ENCODE measurements at places on chromosomes 12 and 14.
A peak's percentile ranks its signal among the peaks of the same experiment; 100 is the strongest.

GRCh38 chr12:19627719-19628118 is 188.4 kb downstream of the AEBP2 start:
- no peak overlapping the region for H3K4me3 ChIP-seq
- H3K27ac ChIP-seq, result no peak overlapping the region
- H3K4me1 ChIP-seq, result peaks cover 13% of the 10 kb centered on the region
- H3K27me3 ChIP-seq, result no peaks in the 10 kb centered on the region
- no peaks in the 10 kb centered on the region for H3K36me3 ChIP-seq
- DNase-seq, result no peak

DNA sequence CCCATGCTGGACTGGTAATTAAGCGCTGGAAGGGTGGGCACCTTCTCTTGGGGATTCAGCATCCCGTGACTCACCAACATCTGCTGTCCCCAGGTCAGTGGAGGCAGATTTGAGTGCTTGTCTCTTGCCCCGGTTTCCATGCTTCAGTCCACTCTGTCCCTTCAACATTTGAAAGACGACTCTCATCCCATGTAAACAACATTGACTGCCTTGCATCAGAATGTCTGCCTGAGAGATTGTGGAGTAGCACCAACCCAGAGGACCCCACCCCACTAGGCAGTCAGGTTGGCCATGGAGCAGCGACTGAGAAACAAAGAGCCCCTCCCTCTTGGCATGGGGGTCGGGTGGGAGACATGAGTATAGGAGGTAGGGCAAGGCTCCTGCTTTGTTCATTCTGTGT is 4.9 kb upstream of the STAC3 start:
- H3K4me3 ChIP-seq, result no peak overlapping the region
- H3K27me3 ChIP-seq, result no peaks in the 10 kb centered on the region
- no peak for DNase-seq
- no peaks in the 10 kb centered on the region for H3K4me1 ChIP-seq
- H3K36me3 ChIP-seq, result peaks cover 2% of the 10 kb centered on the region
- no peak overlapping the region for H3K27ac ChIP-seq

DNA sequence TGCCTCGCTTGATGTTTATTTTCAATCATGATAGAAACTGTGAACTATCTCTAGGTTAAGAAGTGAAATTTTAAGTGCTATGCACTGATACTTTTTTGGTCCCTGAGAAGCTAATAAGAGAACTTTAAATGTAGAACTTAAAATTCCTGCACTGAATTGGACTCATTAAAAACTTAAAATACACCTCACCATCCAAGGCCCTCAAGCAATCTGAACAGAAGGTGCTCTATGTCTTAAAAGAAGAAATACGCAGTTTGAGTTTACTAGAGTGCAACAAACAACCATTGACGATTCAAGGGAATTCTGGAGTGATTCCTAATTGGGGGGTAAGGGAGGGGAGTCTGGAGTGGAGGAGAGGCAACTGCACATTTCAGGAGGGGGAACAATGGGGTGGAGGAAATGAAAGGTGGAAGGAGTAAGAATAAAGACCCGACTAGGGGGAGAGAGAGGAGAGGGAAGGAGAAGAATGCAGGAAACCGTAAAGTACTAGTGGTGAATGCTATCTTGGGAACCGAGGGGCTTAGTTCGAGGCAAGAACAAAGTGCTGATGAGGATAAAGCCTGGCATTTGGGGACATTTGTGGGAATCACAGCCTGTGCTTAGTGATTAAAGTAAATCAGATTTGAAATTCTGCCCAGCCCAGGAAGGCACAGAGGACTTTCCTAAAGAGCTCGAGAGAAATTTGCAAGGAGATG is 389.7 kb downstream of the AACS start:
- H3K4me1 ChIP-seq, result no peaks in the 10 kb centered on the region
- no peak for DNase-seq
- H3K27ac ChIP-seq, result no peak overlapping the region
- peaks cover 6% of the 10 kb centered on the region for H3K27me3 ChIP-seq

- no peak overlapping the region for H3K27ac ChIP-seq
- H3K4me3 ChIP-seq, result no peak overlapping the region
- no peaks in the 10 kb centered on the region for H3K36me3 ChIP-seq
- H3K4me1 ChIP-seq, result peaks cover 2% of the 10 kb centered on the region
These were observed 74.3 kb upstream of the ARID2 start for GRCh38 chr12:45655186-45655585.

GRCh38 chr12:38772437-38772836 is 133.0 kb downstream of the CPNE8 start:
- no peak overlapping the region for H3K4me3 ChIP-seq
- peaks cover 12% of the 10 kb centered on the region for H3K4me1 ChIP-seq
- no peaks in the 10 kb centered on the region for H3K27me3 ChIP-seq
- DNase-seq, result no peak

DNA sequence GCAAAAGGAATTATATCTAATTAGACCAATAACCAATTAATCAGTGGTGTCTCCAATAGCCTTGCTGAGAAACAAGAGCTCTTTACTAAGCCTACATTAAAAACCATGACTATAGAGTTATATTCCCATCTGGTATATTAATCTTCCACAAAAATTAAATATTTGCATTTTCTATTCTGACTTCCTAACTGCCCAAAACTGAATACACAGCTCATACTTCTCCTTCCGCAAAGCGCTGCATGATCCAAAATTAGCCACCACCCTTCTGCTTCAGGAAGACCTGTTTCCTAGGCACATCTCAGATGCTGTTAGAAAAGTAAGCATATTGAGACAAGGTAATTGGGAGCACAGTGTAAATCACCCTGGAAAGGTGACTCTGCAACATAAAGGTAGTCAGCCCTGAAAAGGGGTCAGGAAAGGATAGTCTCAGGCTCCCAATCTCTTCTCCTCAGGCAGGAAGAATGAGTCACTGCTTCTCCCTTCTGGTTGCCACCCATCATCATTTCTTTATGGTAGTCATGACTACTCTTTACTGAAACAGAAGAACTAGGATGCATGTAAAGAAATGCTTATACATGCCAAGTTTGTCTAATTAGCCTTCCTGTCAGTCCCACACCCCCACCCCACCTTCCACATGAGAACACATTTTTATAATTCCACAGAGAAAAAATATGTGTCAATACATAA is 54.3 kb downstream of the PLCZ1 start:
- no peak for DNase-seq
- no peaks in the 10 kb centered on the region for H3K4me1 ChIP-seq
- H3K4me3 ChIP-seq, result no peak overlapping the region
- H3K36me3 ChIP-seq, result no peaks in the 10 kb centered on the region
- no peak overlapping the region for H3K27ac ChIP-seq

GRCh38 chr14:63438065-63438757 is 105.0 kb downstream of the PPP2R5E start:
- peak; percentile 10 for DNase-seq
- H3K27ac ChIP-seq, result peak overlapping the region; percentile 9
- H3K36me3 ChIP-seq, result peaks cover 15% of the 10 kb centered on the region
- H3K4me1 ChIP-seq, result peaks cover 57% of the 10 kb centered on the region
- no peaks in the 10 kb centered on the region for H3K27me3 ChIP-seq
- H3K4me3 ChIP-seq, result no peak overlapping the region

DNA sequence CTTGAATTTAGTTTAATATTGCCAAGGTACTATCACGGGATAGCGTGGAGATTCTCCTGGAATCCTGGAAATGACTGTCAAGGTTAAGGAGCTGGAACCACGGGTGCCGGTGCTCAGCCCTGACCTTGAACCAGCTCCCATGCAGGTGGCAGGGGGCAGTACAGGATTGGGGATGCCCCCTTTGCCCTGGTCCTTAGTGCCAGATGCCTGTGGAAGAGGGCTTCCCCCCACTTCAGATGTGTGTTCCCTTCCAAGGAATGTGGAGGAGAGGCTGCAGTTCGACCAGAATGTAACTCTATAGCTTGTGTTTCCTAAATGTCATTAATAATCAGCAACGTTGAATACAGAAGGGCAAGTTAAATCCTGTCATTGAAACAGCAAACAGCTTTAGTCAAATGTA is 258.9 kb downstream of the VRK1 start:
- H3K27ac ChIP-seq, result no peak overlapping the region
- no peak for DNase-seq
- H3K4me3 ChIP-seq, result no peak overlapping the region

DNA sequence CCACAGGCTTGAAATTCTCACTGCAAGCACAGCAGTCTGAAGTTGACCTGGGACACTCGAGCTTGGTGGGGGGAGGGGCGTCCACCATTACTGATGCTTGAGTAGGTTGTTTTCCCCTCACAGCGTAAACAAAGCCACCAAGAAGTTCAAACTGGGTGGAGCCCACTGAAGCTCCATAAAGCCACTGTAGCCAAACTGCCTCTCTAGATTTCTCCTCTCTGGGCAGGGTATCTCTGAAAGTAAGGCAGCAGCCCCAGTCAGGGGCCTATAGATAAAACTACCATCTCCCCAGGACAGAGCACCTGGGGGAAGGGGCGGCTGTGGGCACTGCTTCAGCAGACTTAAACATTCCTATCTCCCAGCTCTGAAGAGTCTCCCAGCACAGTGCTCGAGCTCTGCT is 31.7 kb upstream of the ST8SIA1 start:
- H3K36me3 ChIP-seq, result no peaks in the 10 kb centered on the region
- no peak overlapping the region for H3K27ac ChIP-seq
- H3K4me1 ChIP-seq, result no peaks in the 10 kb centered on the region
- no peak overlapping the region for H3K4me3 ChIP-seq

DNA sequence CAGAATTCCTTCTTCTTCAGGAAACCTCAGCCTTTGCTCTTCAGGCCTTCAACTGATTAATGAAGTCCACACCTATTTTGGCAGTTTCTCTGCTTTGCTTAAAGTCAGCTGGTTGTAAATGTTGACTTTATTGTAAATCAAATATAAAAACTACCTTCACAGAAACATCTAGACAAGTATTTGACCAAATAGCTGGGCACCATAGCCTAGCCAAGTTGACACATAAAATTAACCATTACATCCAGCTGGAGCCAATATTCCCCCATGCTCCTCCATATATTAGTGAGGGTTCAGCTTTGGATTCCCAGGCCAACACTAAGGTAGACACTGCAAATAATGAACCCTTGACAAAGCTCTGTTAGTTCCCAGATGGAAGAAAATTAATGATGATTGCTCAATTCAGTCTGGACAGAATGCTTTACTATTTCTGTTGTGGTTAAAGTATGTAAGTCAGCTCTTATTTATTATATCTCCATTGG is 125.5 kb downstream of the ZFP36L1 start:
- DNase-seq, result no peak
- peaks cover 2% of the 10 kb centered on the region for H3K27me3 ChIP-seq

DNA sequence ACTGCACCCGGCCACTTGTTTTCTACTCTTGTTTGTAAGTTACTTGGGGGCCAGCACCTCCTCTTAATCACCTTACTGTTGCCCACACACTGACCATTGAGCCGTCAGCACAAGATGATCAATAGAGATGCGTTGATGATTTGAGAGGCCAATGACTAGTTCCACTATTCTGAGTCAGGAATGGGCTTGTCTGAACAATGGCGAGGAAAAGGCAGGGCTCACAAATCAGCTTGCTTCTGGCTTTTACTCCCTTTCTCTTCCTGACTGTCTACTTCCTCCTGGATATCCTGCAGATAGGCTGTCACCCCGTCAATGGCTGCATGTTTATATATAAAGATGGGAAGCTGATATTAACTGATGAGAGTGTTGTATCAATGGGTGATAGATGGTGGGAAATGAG is 29.1 kb upstream of the HDAC7 start:
- no peak for DNase-seq
- peaks cover 11% of the 10 kb centered on the region for H3K4me1 ChIP-seq
- H3K27me3 ChIP-seq, result no peaks in the 10 kb centered on the region
- peaks cover 74% of the 10 kb centered on the region for H3K36me3 ChIP-seq
- no peak overlapping the region for H3K4me3 ChIP-seq

DNA sequence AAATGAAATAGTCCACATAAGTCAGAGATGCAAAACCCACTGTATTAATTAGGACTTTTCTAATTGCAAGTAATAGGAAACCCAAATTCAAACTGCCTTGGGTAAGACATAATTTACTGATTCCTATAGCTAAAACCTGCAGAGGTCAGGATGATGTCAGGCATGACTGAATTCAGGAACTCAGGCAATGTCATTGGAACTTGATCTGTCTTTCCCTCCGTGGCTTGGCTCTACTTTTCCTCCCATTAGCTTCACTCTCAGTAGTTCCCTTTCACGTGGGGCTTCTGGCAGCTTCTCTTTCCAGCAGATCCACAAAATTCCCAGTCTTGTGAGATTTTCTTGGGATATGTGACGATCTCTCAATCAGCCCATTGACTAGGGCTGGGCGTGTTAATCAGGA is 2.4 kb upstream of the JDP2 start:
- no peak overlapping the region for H3K4me3 ChIP-seq
- H3K4me1 ChIP-seq, result peaks cover 18% of the 10 kb centered on the region
- DNase-seq, result no peak
- no peaks in the 10 kb centered on the region for H3K36me3 ChIP-seq

DNA sequence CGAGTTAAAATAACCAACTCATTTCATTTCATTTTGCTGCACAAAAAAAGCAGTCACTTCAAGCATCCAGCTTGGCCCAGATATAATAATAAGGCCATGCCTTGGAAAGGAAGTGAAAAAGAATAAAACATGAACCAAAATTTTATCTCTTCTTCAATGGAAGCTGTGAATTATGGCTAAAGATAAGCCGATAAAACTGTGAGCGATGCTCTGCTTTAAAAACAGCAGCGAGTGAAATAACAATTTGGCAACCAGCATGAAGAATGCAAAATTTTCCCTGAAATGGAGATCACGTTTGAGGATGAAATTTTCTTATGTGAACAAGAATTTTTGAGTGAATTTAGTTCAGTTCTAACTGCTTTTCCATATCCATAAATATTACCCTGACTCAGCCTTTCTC is 70.4 kb downstream of the KCNC2 start:
- no peaks in the 10 kb centered on the region for H3K4me1 ChIP-seq
- no peaks in the 10 kb centered on the region for H3K27me3 ChIP-seq
- no peak overlapping the region for H3K27ac ChIP-seq
- H3K36me3 ChIP-seq, result no peaks in the 10 kb centered on the region

All from activated naive CD8-positive, alpha-beta T cell treated with anti-CD3 and anti-CD28 coated beads, Interleukin-2, amount 50 U/mL, for 24 hours (primary cell).